ENCODE measurements at places on chromosomes 6 and 20. TPM values are rescaled to one million over a fixed set of nuclear protein-coding genes. Genes with fewer than 3 reads are reported as not detected.
A peak's percentile ranks its signal among the peaks of the same experiment; 100 is the strongest.

GRCh38 chr6:4613795-4614194 lies 162.4 kb upstream of the CDYL start:
- DNase-seq = no peak

GRCh38 chr6:119979862-119980261 lies 630.3 kb upstream of the MAN1A1 start:
- DNase-seq = no peak

DNA sequence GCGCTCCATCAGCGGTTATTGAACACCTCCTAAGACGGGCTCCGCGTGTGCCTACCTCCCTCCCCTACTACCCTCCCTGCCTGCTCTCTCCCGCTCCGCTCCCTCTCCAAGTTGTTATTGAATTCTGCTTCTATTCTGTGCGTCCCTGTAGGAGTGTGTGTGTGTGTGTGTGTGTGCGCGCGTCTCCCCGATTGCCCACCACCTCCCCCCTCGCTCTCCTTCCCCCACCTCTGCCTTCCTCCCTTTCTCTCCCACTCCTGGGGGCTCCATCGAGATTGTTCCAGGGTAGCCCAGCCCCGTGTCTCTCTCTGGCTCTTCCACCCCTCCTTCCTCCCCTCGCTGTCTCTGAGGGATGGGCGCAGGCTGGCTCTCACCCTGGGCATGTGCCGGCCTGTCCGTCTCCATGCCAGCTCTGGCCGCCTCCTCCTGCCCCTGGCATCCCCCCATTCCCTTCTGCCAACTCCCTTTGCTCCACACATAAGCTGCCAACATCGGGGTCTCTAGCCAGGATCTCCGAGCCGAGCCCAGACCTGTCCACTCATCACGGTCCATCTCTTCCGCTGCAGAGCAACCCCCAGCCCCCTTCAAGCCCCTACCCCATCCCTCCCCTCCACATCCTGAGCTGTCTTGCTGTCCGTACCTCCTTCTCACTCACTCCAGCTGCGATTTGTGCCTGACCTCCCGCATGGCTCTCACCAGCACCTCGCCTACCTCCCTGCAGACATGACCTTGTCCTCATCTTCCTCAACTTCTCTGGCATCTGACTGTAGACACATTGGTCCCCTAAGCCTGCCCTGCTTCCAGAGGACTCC lies 68.5 kb downstream of the SRC start:
- DNase-seq = no peak

DNA sequence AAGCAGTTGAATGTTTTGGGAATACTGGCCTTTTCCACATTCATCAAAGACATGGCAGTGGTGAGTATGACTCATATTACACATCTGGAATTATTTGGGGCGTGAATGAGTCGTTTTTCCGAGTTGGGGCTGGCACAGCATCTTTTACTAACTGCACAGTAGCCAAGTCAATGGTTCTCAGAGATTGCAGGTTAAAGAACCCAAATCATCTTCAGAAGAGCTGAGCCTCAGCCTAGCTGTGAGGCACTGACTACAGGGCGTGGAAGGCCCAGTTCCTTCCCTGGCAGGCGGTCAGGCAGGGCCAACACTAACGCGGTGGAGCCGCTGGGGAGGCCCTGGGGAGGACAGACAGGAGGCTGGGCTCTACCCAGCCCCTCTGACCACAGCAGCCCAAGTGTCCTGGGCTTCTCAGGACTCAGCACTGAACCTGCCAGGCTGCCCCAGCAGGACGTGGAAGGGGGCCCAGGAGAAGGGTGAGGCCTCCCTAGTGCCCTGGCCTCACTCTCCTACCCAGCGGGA lies 20.1 kb upstream of the HELZ2 start:
- peak; percentile 72 for DNase-seq

GRCh38 chr6:157645201-157645795 lies 177.7 kb upstream of the SNX9 start:
- peak; percentile 33 for DNase-seq

DNA sequence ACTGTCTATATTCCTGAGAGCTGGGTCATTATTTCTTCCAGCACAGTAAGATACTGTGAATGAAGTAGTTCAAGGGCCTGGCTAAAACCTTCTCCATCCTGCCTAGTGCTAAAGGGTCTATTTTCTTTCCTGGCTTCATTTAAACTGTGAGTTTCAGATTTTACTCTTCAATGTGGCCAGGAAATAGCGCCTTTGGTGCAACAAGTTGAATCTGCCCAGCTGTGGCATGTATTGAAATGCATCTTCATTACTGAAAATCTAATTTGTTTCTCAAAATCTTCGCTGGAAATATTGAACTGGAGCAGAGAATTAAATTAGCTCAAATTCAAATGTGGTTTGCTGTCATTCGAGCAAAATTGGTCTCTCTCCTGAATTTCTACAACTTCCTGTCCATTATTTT lies 114.6 kb upstream of the KCNG1 start:
- no peak for DNase-seq

- peak; percentile 75 for DNase-seq
Measured at GRCh38 chr6:85449388-85449817, 480 bp upstream of the NT5E start.

GRCh38 chr6:15420959-15421438 lies 175.1 kb downstream of the JARID2 start:
- no peak for DNase-seq

- DNase-seq = no peak
Measured at GRCh38 chr20:22914291-22914690, 120.8 kb upstream of the SSTR4 start.

- DNase-seq = no peak
Measured at GRCh38 chr20:64256282-64256935, 861 bp downstream of the PCMTD2 start.

DNA sequence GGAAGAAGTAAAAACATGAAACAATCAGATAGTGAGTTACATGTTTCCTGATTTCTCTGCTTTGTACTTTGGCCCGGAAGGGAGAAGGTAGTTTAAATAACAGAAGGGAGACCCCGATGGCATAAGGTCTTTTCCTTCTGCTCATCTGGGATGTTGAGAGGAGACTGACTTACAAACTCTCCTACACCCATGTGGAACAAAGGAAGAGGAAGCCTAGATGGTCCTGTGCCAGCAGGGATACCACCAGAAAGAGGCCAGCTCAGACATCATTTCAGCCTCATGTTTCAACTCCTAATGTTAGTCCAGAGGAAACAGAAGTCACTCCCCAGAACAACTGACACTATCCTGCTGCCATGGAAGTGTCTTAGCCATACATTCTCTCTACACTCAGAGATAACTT lies 250.7 kb upstream of the NOX3 start:
- DNase-seq = no peak

- DNase-seq = no peak
Measured at GRCh38 chr6:166928644-166929541, 27.5 kb downstream of the RNASET2 start.

- peak; percentile 81 for DNase-seq
Measured at GRCh38 chr20:5222919-5223634, 93.7 kb downstream of the PROKR2 start.

GRCh38 chr6:34888874-34889555 lies at the start of gene ANKS1A:
ANKS1A (plus strand) TSS chr6:34889255; CDS start chr6:34889403, 148 bp downstream.
- DNase-seq = peak; percentile 96

DNA sequence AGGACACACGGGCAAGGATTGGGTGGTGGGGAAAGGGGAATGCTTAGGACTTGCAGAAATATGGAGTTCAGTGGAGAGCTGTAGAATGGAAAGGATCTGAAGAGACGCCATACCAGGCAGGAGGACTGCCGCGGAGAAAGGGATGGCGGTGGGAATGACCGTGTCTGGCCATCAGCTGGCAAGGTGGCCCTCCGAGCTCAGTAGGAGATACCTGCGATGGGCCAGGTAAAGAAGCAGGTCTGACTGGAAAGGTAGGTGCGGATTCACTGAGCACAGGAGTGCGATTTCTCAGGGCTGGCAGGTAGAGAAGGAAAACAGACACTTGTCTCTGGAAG lies 26.0 kb downstream of the PCK1 start:
- no peak for DNase-seq

GRCh38 chr6:169044381-169045230 lies 209.0 kb downstream of the THBS2 start:
- DNase-seq = no peak

DNA sequence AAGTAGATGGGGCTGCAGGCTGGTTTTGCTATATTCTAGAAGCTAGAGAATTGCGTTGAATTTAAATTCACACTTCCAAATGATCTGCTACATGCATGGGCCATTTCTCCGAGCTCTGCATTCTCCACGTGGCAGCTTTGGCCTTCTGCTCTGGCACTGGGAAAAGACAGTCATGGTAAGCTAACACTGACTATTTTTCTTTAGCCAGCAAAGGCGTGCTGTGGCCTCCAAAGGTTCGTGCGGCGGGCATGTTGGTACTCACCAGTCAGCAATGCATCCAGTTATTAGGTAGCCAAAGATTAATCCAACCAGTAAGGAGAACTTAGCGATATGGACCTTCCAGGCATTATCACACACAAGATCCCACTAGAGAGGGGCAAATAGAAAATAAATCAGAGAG lies 41.4 kb downstream of the SLC22A23 start:
- no peak for DNase-seq

- no peak for DNase-seq
Measured at GRCh38 chr6:84278321-84278998, 51.0 kb upstream of the CEP162 start.

- DNase-seq = no peak
Measured at GRCh38 chr20:15257569-15257870, 920.1 kb upstream of the FLRT3 start.

- DNase-seq = peak; percentile 88
Measured at GRCh38 chr6:41442800-41443501, 103.2 kb upstream of the FOXP4 start.

- no peak for DNase-seq
Measured at GRCh38 chr6:157282284-157282683, 41.0 kb downstream of the TMEM242 start.

DNA sequence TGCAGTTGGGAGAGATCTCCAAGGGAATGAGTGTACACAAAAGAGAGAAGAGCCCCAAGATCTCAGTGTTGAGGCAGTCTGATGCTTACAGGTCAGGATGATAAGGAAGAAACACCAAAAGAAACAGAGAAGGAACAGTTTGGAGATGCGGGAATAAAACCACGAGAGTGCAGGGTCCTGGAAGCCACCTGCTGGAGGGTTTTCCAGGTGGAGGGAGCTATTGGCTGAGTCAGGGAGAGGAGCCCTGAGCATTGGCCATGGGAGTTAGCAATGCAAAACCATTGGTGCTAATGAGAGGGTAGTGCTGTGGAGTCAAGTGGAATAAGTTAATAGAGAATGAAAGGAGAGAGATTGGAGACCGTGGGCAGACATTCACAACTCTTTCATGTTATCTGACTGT lies 39.2 kb upstream of the RIN2 start:
- no peak for DNase-seq

DNA sequence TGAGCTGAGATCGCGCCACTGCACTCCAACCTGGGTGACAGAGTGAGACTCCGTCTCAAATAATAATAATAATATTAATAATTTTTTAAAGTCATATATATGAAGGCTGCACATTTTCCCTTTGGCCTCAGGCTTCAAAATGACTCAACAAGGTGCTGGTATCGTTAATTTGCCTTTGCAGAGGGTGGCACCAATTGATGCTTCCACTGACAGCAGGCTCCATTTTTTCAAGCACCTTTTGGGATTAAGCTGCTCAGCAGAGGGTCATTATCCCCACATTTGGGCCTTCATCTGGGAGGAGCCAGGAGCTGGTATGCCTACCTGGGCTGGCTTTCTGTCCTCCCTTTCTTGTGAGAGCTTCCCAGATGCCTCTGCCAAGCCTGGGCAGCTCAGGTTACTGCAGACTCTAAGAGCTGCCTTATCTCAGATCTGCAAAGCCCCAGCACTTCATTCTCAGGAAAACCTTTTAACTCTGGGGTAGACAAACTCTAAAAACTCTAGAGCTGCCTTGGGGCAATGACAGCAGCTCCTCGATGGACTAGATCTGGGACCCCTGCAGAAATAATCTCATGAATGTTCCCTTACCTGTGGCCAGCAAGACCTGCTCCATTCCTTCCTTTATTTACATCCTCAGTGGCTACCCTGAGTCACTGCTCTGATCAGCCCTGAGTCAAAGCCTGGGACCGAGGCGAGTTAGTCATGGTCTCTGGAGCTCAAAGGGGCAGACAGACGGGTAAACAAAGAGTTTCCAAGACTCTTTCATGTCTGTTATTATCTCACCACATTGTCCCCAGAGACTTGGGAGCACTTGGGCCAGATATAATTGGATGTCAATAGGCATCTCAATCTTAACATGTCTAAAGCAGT lies 80.0 kb upstream of the EYA2 start:
- no peak for DNase-seq

DNA sequence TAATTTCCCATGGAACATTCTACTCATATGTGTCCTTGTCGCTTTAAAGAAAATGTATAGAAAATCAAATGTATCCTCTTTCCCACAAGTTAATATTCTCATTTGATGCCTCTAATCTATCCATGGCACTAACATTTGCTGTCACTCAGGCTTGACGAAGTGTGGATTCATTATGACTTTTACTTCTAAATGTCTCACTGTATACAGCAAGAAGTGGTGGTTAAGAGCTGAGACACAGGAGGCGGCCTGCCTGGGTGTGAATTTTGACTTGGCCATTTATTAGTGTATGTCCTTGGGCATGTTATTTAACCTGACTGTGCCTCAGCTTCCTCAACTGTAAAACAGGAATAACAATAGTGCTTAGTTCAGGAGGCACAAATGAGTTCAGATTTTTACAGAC lies 70.0 kb downstream of the TRMT6 start:
- no peak for DNase-seq

- DNase-seq = no peak
Measured at GRCh38 chr6:7188492-7188891, 80.7 kb downstream of the RREB1 start.

- no peak for DNase-seq
Measured at GRCh38 chr6:118890997-118891790, 2.8 kb upstream of the ASF1A start.

The GCNT2 gene
- 3.4 TPM for polyA plus RNA-seq

The ALDH8A1 gene
- 1.8 TPM for polyA plus RNA-seq

The TSHZ2 gene
- polyA plus RNA-seq = 1.6 TPM

The ADGRG6 gene
- 1.3 TPM for polyA plus RNA-seq

The BCL2L1 gene
- polyA plus RNA-seq = 103 TPM

The HUS1B gene
- polyA plus RNA-seq = 0.38 TPM

The AVP gene
- polyA plus RNA-seq = not detected

The SLC17A3 gene
- polyA plus RNA-seq = not detected

The TRIM15 gene
- polyA plus RNA-seq = 1.6 TPM

The STK4 gene
- 5.4 TPM for polyA plus RNA-seq

The ZNF311 gene
- polyA plus RNA-seq = 0.75 TPM

The C20orf204 gene
- 2.1 TPM for polyA plus RNA-seq
